ENCODE measurements at places on chromosomes 1 and 21.
A peak's percentile ranks its signal among the peaks of the same experiment; 100 is the strongest.

GRCh38 chr1:4253935-4254334 is 353.9 kb upstream of the C1orf174 start:
- no peak for DNase-seq

DNA sequence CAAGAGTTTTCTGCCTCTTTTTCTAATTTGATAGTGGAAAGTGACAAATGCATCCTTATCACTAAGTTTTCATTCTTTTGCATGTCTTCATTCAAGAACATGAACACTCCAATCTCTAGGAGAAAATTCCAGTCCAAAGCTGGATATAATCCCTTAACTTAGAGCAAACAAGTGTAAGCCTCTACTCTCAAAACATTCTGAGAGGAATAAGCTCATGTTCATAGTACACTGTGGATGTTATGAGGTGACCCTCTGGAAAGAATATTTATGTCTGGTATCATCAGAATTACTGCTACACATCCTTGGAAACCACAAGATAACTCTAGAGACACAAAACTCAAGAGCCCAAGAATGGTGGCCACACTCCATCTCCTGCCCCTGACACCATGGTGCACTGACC is 15.1 kb downstream of the SIPA1L2 start:
- DNase-seq: no peak

GRCh38 chr1:16970132-16970910 is 10.1 kb downstream of the MFAP2 start:
- DNase-seq: no peak

GRCh38 chr1:216830424-216831210 is 107.4 kb upstream of the ESRRG start:
- no peak for DNase-seq

DNA sequence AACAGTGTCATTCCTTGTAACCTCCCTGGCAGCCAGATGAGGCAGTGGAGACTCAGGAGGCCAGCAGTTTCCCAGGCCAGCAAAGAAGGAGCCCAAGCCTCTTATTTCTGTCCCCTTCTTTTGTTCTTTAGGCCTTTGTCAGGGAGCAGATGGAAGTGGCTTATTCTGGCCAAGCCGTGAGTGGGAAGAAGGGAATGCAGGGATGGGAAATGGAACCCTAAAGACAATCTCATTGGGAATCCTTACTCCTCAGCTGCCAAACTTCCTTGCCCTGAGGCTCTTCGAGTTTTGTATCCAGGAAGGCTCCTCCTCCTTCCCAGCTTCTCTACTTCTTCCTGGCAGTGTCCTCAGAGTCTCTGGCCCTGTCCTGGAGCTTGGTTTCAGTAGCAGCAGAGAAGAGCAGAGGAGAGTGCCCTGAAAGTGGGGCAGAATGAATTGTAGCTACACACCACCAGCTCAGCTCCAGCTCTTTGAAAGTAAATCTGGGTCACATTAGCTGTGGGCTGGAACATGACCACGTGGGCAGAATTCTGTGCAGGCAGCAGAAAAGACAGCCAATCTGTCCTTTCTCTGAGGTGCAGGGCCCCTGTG is 63.9 kb downstream of the NDUFS5 start:
- DNase-seq: no peak

GRCh38 chr1:180141381-180141934 is 13.2 kb upstream of the QSOX1 start:
- no peak for DNase-seq

- no peak for DNase-seq
Observed at GRCh38 chr1:18775341-18775740, 84.1 kb downstream of the TAS1R2 start.

- DNase-seq: no peak
Observed at GRCh38 chr1:109229531-109230127, 15.9 kb downstream of the SARS1 start.

DNA sequence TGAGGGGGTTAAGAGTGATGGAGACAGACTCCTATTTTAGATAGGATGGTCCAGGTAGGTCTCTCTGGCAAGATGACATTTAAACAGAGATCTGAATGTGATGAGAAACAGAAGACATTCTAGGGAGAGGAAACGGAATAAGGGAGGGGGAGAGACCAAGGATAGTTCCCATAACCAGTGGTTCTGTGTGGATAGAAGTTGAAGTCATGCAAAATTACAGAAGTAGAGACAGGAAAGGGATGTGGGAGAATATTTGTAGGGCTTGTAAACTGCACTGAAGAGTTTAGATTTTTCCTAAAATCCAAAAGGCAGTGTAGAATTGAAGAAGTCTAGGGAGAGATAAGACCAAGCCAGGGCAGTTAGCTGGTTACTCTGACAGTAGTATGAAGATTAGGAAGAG is 200.6 kb downstream of the GRIK1 start:
- no peak for DNase-seq

DNA sequence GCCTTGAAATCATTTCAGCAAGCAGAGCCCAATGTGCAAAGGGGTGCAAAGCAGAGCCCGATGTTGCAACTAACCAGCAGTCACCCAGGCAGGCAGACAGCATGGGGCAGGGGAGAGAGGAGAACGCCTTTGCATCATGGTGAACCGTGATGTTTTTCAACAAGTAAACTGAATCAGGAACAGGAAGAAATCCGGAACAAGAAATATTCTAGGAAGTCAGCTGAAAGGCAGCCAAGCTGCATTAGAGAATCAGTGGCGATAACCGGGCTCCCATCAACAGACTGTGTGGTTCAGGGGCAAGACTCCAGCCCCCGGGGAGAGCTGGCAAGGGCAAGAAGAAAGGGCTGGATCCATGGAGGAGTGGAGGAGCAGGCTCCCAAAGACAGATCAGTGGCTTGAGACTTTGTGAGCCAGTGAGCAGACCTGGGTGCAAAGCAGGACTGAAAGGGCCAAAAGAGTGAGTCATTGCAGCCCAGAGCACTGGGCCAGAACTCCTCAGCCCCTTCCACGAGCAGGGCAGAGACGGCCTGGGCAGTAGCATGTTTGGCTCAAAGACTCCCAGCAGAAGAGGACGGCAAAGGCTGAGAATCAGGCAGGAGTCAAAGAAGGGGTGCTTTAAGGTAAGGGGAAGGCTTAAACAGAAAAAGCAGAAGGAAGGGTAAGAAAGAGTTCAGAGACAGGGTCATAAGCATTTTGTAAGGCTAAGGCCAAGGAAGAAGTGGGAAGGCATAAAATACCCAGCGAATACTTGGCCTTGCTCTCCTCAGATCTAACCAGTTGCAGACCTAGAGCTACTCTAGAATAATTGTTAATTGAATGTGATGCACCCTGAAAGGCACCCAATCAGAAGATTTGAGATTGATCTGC is 155.0 kb downstream of the SETD4 start:
- no peak for DNase-seq

DNA sequence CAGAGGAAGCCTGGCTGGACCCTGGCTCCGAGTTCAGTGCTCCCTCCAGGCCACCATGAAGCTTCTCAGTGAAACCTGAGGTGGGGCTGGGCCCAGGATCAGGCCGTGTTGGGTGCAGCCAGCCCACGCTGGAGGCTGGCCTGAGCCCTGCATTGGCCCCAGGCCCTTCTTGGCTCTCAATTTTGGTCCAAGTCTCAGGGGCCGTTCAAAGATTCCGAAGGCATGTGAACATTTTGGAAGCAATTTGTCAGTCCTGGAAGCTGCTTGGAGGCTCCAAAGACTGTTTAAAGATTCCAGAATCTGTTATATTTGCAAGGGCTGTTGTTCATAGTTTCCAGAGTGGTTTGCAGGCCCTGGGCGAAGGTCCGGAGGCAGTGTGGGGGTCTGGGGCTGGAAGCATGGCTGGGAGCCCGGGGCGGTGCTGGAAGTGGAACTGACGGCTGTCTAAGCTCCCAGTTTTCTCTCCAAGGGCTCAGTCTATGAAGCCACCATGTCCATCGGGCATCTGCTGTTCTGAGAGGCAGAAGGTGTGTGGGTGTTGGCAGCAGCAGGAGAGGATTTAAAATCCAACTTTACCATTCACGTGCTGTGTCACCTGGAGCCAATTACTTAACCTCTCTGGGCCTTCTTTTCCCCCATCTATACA is 104.9 kb downstream of the EPHB2 start:
- DNase-seq: no peak

- DNase-seq: peak; percentile 20
Observed at GRCh38 chr1:153422450-153423068, 6.2 kb downstream of the S100A7A start.

DNA sequence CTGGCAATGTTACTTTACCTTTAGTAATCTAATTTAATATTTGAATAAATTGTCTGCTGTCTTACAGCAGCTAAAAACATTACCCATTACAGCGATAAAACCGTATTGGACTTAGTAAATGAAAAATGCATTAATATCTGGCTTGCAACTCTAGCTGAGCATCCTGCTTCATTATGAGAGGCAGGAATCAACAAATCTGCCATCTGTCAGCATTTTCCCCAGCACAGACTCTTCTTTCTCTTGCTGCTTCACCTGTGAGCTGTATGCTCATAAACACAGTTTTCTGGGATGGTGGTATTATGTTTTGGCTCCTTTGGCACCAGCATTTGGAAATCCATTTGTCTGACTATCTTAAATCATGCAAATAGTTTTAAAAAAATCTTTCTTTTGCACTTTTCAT is 487.1 kb downstream of the KCNT2 start:
- no peak for DNase-seq

DNA sequence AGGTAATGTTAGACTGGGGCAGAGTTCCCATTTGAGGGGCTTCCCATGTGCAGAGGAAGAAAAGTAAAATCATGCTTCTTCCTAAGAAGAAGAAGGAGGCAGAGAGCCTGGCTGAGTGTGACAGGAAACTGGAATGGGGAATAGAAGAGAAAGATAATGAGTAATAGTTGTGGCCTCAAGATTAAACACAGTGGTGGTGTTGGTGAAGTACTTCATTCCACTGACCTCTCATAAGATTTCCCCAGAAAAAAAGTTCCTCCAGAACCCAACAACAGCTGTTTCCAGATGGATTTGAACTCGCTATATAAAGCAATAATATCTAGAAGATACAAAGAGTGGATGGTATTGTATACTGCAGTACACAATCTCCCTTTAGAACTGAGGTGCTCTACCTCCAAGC is 13.0 kb downstream of the RGS1 start:
- no peak for DNase-seq

DNA sequence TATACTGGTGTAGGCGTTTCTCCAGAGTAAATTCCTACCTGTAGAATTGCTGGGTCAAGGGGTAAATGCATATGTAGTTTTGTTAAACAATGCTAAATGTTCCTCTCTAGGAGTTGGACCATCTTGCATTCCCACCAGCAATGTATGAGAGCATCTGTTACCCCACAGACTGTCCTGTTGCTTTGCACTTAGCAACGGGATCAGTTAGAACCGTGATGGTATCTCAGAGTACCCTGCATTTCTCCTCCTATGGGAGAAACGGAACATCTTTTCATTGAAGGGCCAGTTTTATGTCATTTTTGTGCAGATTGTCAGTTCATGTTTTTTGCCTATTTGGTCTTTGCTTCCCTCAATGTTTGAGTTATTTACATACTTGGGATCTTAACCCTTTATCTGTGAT is 18.0 kb upstream of the RIPPLY3 start:
- DNase-seq: no peak

DNA sequence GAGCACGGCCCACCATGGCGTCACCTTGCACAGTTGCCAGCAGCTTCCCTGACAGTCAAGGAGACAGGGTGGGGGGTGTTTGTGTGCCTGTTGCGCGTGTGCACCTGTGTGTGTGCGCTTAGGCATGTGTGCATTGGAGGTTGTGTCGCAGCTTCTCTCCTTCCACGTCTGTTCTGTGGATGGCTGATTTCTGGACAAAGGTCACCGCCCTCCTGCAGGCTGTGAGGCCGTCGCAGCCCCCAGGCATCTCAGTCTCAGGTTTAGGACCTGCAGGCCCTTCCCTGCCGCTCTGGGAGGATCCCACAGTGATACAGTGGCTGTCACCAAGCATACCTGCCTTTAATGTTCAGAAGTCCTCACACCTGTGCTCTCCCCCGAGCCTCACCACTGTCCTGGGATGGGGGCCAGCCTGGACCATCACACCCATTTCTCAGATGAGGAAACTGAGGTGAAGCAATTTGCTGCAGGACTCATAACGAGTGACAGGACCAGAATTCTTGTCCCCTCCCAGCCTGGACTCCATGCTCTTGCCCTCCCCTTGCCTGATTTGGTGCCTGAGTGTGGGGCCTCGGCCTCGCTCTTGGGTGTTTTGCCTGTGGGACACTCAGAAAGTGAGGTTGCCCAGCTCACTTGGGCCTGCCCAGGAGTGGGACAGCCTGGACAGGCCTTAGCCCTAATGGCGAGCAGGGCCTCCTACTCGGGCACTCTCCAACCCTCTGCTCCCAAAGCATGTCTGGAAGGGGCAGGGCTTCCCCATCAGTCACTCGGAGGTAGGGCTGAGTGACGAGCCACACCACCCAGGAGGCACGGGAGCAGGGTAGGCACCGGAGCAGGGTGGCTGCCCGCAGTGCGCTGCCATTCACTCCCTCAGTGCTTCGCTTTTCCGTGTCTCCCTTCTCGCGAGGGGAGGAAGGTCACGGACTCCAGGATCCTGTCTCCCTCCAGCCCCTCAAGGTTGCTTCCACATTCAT is 22.6 kb downstream of the COQ8A start:
- no peak for DNase-seq

DNA sequence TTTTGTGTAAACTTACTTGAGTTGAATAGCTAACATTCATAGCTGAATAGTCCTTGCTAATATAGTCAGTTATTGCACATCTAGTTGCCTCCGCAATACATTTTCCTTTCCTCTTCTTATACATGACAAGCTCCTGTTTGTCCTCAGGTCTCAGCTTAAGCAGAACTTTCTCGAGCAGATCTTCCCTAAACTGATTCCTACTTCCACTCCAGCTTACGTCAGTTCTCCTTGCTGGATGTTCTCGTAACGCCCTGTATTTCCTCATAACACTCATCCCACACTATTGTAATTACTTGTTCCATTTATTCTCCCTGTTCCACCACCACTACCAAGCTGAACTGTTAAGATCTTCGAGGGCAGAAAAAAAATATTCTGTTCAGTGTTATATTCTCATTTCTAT is 15.1 kb upstream of the OMA1 start:
- DNase-seq: no peak

DNA sequence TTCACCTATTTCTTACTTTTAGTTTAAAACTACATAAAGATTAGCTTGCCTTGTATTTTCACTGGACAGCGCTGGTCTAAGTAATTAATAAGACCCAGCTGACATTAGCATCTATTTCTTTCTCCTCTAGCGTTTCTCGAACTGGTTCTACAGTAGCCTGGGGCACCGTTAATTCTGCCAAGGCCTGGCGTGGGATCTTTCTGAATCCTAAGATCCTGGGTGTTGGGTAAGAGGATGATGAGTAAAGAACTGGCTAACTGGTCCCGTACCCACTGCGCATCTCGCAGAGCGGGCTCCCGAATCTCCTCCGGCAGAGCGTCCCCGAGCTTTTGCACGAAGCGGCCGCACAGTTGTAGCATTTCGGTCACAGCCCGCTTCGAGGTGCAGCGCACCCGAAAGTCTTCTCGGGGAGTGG is 309 bp downstream of the NSL1 start:
- peak; percentile 68 for DNase-seq

DNA sequence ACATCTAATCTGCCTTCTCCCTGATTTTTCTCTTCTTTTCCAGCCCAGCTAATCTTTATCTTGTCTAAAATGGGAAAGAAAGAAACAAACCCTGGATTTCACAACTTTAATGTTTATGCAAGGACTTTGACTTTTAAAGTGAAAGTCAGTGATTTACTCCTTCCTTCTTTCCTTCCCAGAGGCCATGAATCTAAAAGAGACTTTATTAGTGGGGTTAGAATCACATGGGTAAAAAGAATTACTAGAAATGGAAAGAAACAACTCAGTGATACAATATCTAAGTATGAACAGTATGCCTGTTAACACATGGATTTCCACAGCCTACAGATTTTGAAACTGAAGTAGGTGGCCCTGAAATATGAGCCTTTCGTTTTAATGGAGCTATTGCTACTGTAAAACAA is 59.8 kb upstream of the KCNK2 start:
- DNase-seq: peak; percentile 81
